ENCODE measurements at places on chromosomes 12 and 14. TPM values are rescaled to one million over a fixed set of nuclear protein-coding genes. Genes with fewer than 3 reads are reported as not detected.

PNN gene
- 80.4 TPM for polyA plus RNA-seq

DNA sequence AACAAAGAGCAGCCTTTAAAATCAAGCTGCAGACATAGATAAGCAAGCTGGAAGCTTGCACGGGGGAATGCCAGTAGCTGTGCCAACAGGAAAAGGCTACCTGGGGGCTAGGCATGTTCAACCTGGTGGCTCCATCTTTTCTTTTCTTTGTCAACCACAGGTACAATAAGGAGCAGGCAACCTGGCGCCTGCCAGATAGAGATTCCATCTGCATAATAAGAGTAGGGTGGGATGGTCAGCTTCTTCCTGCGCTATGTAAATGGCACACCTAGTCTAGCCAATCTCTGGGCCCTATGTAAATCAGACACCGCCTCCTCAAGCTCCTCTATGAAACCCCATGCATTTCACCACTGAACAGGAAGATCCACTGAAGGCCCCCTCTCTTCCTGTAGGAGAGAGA lies 87.4 kb upstream of the PKP2 start:
- DNase-seq = no peak

DNA sequence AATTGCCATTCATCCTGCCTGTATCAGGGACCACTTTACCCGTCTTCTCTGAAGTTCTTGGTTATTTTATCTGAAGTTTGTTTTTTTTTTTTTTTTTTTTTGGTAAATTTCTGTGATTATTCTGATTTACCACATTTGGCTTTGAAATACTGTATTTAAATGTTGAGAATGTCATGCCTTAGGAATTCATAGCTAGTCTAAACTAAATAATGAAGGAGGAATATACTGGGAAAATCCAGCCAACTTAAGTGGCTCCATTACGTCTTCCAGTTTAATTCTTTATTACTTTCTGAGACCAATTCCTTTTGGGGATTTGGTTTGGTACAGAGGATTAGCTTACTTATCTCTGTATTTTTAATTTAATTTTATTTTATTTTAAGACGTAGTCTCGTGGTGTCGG lies 60.3 kb upstream of the KCNMB4 start:
- no peak for DNase-seq

- no peak for DNase-seq
Observed at GRCh38 chr12:76470028-76470939, 89.3 kb downstream of the OSBPL8 start.

- DNase-seq = no peak
Observed at GRCh38 chr14:100623961-100624360, 36.7 kb upstream of the BEGAIN start.

RTL1 gene
- polyA plus RNA-seq = 69.2 TPM

DNA sequence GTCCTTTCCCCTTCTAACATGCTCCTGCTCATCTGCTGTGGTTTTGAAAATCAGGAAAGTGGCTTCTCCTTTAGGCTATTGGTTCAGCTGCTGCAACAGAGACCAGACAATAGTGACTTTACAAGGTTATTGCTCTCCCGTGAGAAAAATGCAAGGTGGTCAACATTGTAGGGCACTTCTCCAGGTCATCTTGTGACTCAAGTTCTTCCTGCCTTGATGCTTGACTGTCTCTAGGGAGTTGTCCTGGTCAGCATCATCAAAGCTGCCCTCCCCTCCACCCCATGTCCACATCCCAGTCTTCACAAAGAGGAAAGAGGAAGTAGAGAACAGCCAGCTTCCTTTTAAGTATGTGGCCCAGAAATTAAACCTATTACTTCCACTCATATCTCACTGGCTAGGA lies 3.9 kb upstream of the TMEM63C start:
- DNase-seq = no peak

GRCh38 chr12:122840580-122841513 lies 5.6 kb downstream of the HIP1R start:
- no peak for DNase-seq

DNA sequence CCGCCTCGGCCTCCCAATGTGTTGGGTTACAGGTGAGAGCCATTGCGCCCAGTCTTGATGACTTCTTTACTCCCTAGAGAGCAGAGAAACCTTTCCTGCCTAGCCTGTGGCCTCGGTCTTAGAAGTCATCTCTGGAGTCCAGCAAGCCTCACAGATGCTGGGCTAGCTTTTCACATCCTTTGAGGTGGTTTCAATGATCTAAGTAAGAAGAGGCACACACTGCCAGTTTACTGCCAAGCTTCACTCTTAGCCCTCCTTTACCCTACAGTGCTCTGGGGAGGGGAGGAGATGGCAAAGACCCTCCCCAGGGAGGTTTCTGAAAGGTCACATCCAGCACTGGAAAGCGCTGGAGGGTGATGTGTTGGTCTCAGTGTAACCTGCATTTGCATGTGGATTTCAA lies 304.8 kb downstream of the PCNX1 start:
- DNase-seq = no peak

OVCH1 gene
- polyA plus RNA-seq = 0.54 TPM

TSPAN19 gene
- polyA plus RNA-seq = not detected

GRCh38 chr12:93356214-93356613 lies 21.5 kb upstream of the NUDT4 start:
- no peak for DNase-seq

DNA sequence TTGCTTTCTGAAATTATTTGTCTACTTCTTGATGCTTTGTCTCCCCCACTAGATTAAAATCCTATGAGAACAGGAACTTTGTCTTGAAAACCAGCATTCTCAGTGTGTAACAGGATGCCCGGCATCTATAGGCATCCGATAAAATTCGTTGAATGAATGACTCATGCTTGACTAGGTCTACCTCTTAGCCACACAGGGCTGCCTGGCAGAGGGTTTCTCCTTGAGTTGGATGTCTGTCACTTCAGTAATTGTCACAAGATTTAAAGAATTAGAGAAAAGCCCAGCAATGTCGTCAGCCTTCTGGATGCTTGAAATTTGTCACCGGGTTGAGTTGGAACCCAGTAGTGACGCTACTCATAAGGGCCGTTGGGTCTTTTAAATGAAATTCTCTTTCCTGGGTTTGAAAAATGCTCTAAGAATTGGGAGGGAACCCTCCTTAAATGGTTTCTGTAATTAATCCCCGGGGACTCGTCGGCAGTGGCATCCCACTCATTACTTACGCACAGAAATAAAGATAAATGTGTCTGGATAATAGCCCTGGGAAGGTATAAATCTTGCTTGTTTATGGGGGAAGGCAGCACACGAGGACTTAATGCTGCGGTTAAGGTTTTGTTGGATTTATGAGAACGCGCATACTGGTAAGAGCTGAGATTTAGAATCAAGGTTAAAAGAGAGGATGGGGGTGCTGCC lies 194.1 kb downstream of the AACS start:
- DNase-seq = no peak

DNA sequence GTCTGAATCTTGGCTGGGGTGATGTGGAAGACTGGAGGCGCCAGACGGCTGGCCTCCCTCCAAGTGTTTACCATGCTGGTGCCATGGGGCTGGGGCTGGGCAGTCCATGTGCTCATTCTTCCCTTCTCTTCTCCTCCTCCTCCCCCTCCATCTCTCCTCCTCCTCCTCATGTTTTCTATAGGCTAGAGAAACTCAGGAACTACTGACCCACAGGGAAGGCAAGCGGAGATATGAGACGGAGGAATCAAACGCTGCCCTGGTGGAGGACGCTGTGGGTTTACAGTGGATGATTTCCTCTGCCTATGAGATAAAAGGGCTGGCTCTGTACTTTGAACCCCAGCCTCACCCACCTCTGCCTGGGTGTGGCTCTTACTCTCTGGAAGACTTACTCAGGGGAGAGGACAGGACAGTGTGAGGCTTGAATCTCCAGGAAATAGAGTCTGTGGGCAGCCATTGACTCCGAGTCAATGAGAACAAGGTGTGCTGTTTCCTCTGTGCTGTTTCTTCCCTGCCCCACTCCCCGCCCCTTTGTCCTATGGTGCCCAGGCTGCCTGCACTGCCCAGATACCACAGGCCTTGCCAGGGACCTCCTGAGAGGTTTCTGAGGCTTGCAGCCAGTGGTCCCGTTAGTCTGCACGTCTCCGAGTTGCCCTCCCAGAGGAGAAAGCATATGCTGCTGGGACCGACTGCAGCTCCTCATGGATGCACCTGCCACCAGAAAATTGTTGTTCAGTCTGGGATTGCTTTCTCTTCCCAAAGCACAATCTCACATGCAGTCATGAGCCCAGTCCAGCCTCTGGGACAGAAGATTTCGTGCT lies 132.6 kb upstream of the ARHGAP5 start:
- no peak for DNase-seq

- DNase-seq = peak; percentile 92
Observed at GRCh38 chr14:74712499-74713394, at the start of the genes AREL1 and FCF1. Gene AREL1, minus strand, starts transcription at chr14:74713080. Its CDS starts 27,465 bp downstream, at chr14:74685615. Gene FCF1, plus strand, starts transcription at chr14:74713144. Its CDS starts 54 bp downstream, at chr14:74713198.

GRCh38 chr12:51773145-51773869 lies 75.2 kb downstream of the FIGNL2 start:
- DNase-seq = no peak

DNA sequence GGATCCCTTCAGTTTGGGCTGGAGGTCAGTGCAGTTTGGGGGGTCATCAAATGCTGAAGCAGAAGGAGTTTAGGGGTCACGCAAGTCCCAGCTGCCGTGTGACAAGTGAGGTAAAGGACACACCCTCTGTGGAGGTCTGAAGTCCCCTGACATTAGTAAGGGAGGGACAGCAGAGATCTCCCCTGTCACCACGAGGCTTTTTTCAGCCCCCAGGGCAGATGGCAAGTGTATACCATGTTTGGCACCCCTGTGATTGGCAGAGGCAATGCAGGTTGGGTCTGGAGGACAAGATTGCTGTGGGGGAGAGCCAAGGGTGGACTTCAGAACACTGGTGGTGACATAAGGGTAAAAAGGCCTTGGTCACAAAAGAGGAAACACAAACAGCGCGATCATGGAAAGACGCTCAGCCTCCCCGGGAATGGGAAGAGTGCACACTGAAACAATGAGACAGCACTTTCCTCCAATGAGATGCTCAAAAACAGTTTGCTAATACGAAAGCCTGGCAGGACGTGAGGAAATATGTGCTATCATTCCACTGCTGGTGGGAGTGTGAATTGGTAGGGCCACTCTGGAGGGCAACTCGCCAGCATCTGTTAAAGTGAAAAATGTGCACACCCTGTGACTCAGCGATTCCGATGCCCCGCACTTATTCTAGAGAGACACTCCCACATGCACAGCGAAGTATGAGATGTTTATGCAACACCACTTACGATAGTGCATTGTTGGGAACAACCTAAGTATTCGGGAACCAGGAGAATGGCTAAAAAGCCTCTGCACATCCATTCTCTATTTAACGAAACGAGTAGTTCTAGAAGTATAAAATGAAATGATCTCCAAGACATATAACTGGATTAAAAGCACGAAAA lies 14.4 kb upstream of the CD27 start:
- peak; percentile 63 for DNase-seq

DNA sequence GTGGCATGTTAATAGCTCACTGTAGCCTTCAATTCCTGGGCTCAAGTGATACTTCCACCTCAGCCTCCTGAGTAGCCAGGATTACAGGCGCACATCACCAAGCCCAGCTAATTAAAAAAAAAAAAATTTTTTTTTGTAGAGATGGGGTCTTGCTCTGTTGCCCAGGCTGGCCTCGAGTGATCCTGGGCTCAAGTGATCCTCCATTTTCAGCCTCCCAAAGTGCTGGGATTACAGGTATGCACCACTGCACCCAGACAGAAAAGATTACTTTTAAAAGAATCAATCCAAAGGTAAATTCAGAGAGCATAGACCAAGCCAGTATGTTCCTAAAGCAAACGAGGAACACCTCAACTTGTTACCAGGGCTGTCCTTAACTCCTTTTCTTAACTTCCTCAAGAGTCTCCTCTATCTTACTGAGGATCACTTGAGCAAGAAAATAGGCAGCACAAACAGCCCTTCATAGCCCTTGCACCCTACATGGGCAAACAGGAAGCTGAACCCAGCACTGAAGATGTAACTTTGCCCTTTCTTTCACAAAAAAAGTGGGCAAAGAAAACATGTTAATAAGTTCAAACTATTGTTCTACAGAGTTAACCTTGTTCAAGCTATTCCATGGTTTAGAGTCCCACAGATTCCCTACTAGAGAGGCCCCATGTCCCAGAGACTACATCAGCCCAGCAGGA lies 11.3 kb downstream of the CS start:
- DNase-seq = no peak

C12orf56 gene
- polyA plus RNA-seq = 2.7 TPM

DNA sequence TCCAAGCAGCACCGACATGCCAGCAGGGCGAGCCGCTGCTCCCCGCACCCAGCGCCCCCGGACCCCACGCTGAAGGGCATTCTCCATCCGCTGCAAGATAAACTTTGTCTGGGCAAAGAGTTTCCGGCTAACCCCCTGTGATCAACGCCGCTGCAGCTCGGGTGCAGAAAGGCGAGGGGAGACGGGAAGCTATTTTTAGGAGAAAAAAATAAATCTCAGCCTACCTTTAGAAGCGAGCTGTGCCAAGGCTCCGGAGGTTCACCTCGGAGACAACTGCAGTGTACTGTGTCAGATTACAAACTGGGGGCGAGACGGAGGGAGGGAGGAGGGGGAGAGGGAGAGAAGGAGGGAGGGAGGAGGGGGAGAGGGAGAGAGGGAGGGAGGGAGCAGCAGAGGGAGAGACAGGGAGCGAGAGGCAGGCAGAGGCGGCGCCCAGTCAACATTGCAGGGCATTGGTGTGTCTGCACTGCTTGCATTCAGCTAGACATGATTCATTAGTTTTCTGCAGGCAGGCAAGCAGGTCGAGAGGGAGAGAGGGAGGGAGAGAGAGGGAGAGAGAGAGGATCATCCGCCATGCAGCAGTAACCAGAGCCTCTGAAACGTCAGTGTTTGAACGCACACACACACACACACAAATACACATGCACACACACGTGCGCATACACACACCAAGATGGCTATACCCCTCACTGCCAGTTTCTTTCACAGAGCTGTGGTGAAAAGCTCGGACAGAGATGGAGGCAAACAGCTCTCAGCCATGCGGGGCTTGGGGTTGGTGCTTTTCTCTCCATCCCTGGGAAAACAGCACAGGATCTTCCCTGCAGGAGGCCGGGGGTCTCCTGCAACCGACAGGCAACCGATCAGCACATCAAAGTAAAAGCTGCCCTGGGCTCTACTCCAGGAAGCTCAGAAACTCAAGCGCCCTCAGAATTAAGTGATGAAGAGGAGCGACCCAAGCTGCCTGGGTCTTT lies at the start of gene RIMBP2:
Gene RIMBP2 (minus strand): TSS at position 302 of the 971 bp plus-strand sequence. CDS start 237,286 bp downstream, outside the sequence.
- DNase-seq = peak; percentile 44

KLRK1 gene
- polyA plus RNA-seq = 0.48 TPM

- DNase-seq = no peak
Observed at GRCh38 chr12:115944837-115945490, 332.5 kb downstream of the MED13L start.

AQP6 gene
- 0.09 TPM for polyA plus RNA-seq

SIRT4 gene
- polyA plus RNA-seq = 5.6 TPM

TAS2R8 gene
- polyA plus RNA-seq = not detected

SLCO1A2 gene
- polyA plus RNA-seq = not detected

- DNase-seq = no peak
Observed at GRCh38 chr14:88286309-88286708, 36.8 kb downstream of the KCNK10 start.

- DNase-seq = no peak
Observed at GRCh38 chr12:1559676-1560091, 34.7 kb downstream of the FBXL14 start.

CACNA1C gene
- 3.4 TPM for polyA plus RNA-seq

DNA sequence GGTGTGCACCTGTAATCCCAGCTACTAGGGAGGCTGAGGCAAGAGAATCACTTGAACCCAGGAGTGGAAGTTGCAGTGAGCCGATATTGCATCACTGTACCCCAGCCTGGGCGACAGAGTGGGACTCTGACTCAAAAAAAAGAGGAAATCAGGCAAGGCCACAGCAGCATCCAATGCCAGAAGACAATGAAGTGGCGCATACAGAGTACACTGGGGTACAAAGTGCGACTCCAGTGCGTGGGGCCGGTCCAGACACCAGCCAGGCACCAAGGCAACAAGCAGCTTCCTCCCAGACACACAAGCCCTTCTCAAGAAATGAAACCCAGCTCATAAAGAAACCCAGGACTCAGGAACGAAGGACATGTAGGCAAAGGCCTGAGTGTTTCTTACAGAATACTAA lies 28.2 kb downstream of the TTC7B start:
- DNase-seq = no peak

IFNG gene
- polyA plus RNA-seq = not detected

Measured in hindlimb muscle (tissue), 1 donor.